ENCODE measurements at places on chromosomes 4 and X.

GRCh38 chr4:152959080-152959479 is 23.0 kb downstream of the FHDC1 start:
- no peak for DNase-seq

DNA sequence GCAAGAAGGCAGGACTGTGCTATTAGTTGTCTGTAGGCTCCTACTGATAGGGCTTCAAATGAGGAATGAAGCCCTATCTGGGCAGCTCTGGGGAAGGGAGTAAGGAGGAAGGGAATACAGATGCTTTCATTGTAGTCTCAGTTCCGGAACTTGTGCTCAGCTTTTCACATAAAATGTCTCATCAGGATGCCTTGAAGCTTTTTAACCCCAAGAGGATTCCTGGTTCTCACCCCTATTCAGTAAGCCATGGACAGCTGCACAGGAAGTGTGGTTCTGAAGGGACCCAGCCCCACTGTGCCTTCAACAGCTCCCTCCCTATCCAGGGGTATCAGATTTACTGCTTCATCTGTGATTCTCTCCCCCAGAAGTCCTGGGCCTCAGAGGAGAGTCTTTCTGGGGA is 5.0 kb downstream of the ARMCX5 start:
- DNase-seq: no peak

DNA sequence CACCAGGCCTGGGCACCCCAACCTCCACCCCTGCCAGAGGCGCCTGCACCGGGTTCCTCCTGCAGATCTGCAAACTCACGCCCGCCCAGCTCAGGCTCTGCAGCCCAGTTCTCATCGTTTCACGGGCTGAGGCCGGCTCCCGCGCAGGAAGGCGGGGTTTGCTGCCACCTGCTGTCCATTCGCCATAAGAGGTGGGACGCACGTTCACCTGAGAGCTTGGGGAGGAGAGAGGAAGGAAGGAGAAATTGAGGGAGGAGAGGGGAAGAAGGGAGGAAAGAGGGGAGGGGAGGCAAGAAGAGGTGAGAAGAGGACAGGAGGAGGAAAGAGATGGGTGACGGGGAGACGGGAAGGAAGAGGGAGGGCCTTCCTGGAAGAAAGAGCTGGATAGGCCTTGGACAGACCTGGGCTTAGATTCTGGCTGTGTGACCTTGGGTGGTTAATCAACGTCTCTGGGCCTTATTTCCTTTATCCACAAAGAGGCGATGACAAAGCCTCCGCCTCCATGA is 114.5 kb downstream of the ADRA2C start:
- DNase-seq: peak; percentile 17

- peak; percentile 67 for DNase-seq
Measured at GRCh38 chr4:88591787-88592599, at the start of gene HERC3. TSS of gene HERC3 (plus strand) at chr4:88592480. CDS start at chr4:88605824, 13,344 bp downstream.

- DNase-seq: no peak
Measured at GRCh38 chr4:6513678-6514077, 41.3 kb upstream of the PPP2R2C start.

GRCh38 chr4:2041239-2042130 is 17.6 kb upstream of the NAT8L start:
- DNase-seq: peak; percentile 80

DNA sequence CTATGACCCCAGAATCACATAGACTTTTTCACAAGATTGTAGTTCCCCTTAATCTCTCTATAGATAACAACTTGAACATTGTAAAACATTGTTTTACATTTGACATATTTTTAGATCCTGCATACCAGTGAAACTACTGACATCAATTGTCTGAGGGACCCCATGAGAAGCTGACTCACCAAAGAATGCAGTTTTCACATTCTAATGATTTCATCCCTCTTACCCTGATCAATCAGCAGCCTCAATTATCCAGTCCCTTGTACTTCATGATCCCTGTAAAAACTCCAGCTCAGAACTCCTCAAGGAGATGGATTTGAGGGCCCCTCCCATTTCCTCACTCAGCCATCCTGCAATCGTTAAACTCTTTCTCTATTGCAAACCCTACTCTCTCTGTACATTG is 411.0 kb upstream of the NDST3 start:
- no peak for DNase-seq

- no peak for DNase-seq
Measured at GRCh38 chr4:99824070-99824599, 7.5 kb downstream of the DAPP1 start.

- DNase-seq: no peak
Measured at GRCh38 chr4:21451032-21451431, 497.5 kb downstream of the KCNIP4 start.

DNA sequence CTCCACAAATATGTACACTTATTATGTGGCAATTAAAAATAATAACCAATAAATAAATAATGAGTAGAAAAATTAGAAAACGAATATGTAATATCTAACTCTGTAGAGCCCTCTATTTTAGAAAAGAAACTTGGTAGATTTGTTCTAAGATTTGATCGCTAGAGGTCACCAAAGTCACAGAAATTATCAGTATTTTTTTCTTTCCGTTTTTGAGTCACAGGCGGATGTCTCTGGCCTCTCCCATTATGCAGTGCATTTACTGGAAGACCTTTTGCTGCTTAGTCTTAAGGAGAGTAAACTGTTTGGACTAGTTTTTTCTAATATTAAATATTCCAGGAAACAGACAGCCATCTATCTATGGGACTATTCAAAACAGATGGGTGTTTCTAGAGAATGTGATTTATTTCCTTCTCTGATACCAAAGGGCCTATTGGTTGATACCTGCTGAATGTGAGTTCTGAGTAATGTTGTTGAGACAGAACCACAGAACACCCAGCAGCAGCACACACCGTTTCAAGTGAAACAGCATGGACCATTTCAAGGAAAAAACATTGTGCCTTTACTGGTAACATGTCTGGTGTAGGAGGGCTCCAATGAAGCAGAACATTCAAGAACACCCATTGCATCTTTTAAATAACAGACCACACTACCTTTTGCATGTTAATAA is 34.0 kb upstream of the GYPA start:
- DNase-seq: peak; percentile 1

DNA sequence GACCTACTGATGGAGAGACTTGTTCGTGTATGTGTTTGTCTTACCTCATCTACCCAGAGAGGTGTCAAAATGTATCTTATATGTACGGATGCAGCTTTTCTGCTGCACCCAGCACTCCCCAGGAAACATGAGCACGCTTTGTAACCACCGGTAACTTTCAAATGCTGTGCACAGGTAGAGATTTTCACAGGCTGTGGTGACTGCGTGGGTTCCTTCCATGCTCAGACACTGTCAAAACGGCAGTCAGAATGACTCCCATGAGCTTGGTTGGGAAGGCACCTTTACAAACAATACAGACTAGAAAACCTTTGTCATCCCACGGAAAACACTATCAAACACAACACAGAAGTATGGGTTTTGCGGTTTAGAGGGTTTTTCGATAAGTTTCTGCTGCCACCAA is 28.2 kb downstream of the F11 start:
- no peak for DNase-seq

- DNase-seq: no peak
Measured at GRCh38 chr4:109032671-109033070, 269.8 kb downstream of the COL25A1 start.

- DNase-seq: no peak
Measured at GRCh38 chr4:142818031-142818430, 28.1 kb downstream of the INPP4B start.

GRCh38 chr4:180947425-180947824 is 1295.8 kb upstream of the TENM3 start:
- no peak for DNase-seq

DNA sequence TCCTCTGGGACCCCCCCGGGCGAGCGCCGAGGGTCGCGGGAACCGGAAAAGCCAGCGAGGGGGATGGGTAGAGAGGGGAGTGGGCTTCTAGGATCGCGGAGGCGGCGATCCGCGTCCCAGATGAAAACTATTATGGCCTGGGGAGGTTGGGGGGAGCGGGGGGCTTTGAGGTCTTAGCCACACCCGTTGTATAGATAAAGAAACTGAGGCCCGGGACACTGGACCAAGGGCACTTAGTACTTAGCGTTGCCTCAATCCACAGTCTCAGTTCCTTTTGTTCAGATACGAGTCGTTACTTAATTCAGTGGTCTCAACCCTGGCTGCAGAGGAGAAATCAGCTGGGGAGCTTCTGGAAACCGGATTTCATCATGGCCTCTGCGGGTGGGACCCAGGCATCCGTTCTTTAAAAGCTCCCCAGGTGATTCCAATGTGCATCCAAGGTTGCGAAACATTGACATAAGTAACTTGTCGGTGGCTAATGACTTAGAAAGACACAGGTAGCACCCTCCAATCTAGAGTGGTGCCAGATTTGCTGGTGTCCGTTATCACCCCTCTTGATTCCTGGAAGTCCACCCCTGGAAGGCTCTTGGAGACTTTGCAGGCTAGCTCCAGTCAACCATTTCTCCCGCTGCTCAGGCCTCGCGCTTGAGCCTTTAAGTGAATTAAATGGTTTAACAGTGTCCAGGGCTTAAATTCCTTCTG is 90.7 kb downstream of the GEMIN8 start:
- DNase-seq: no peak

GRCh38 chr4:138162259-138162658 is 79.9 kb downstream of the SLC7A11 start:
- DNase-seq: no peak

GRCh38 chrX:22056235-22056634 is 24.1 kb downstream of the PHEX start:
- DNase-seq: no peak

- no peak for DNase-seq
Measured at GRCh38 chr4:121799208-121799823, 1.8 kb upstream of the EXOSC9 start.

- DNase-seq: no peak
Measured at GRCh38 chr4:6924361-6924779, 14.7 kb downstream of the TBC1D14 start.

- no peak for DNase-seq
Measured at GRCh38 chr4:3193531-3194203, 55.3 kb upstream of the MSANTD1 start.

- DNase-seq: no peak
Measured at GRCh38 chr4:129213692-129214091, 117.7 kb downstream of the C4orf33 start.

DNA sequence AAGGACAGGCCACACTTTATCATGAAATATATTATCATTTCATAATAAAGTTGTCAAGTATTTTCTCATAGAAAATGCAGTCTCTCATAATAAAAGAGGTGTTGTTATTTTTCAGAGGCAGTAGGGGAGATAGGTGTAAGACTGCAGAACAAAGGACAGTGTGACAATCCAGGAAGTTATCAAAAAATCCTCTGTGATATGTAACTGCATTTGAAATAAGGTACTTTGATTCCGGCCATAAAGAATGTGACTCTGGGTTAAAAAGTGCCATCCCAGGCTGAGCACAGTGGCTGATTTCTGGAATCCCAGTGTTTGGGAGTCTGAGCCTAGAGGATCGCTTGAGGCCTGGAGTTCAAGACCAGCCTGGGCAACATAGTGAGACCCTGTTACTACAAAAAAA is 37.6 kb upstream of the TMPRSS11B start:
- no peak for DNase-seq

DNA sequence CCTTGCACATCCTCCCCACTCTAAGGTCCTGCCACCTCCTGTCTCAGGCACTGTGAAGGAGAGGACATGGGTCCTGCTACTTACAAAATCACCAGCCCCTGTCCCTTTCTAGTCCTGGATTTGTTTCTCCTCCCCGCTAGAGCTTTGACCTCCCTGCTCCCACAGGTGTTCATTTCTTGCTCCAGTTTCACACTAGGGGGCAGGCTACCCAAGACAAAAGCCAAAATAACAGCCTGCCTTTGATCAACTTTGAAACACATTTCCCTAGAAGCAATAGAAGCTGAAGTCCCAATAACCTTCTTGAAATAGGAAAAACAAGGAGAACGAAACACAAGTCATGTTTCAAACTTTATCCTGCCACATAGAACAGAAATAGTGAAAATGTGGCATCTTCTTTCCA is 164.4 kb downstream of the QDPR start:
- peak; percentile 20 for DNase-seq

GRCh38 chr4:6267573-6267972 is 2.1 kb upstream of the WFS1 start:
- DNase-seq: no peak

DNA sequence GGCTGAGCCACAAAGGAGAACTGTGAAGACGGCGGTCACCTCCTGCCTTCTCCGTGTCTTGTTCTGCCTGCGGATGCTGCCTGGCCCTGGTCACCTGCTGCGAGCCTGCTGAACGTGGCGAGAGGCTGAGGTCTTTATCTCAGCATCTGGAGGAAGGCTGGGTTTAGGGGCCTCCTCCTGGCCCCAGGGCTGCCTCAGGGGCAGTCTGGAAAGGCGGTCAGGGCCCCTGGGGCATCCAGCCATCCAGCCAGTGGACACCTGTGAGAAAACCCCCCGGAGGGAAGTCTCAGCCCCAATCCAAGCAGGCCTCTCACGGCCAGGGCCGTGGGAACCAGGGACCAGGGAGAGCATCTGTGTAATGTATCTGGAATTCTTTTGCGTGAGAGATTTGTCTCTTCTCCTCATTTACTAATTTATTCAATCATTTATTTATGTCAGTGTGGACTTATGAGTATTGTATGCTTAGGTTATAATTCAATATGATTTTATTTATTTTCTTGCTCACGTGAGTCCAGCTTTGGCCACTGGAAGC is 11.3 kb downstream of the PDE6B start:
- no peak for DNase-seq

DNA sequence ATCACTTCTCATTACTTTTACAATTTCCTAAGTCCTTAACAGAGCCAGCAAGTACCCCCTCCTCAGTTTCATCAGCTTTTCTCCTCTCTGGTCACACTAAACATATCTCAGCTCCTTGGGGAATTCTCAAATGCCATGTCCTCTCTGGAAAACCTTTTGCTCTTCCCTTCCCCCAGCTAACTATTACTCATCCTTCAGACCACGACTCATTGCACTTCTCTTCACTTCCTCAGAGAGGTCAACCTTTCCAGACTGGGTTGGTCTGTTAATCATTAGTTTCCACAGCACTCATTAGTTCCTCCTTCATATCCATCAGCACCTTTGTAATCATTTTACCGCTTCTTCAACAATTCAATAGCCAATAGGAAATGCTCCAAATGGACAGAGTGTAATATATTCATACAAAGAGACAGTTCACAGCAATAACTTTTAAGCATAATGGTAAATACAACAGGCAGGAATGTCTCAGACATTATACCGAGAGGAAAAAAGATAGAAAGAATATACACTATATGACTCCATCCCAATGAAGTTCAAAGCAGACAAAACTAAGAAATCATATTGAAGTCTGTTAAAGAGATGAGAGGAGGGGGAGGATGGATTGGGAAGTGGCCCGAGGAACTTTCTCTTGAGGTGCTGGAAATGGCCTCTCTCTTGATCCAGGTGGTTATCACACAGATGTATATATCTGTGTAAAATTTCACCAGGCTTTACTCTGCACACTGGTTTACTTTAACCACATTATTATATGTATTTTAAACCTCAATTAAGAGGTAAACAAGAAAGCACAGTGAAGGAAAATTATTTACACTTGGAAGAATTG is 39.6 kb downstream of the DDX60L start:
- DNase-seq: no peak

- DNase-seq: no peak
Measured at GRCh38 chrX:109843963-109844751, 111.1 kb upstream of the ACSL4 start.

DNA sequence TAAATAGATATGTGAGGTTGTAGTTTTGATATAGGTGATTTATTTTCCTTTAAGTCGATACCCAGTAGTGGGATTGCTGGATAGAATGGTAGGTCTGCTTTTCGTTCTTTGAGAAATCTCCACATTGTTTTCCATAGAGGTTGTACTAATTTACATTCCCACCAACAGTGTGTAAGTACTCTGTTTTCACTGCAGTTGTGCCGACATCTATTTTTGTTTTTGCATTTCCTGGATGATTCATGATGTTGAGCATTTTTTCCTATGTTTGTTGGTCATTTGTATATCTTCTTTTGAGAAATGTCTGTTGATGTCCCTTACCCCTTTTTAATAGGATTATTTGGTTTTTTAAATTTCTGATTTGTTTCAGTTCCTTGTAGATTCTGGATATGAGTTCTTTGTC is 120.7 kb downstream of the NAA11 start:
- no peak for DNase-seq
